ENCODE measurements at places on chromosomes 1 and 21. TPM values are rescaled to one million over a fixed set of nuclear protein-coding genes. Genes with fewer than 3 reads are reported as not detected.

PPP1R15B gene
- polyA plus RNA-seq, result 20.1 TPM

NASP gene
- 84.7 TPM for polyA plus RNA-seq

CFHR2 gene
- not detected for polyA plus RNA-seq

FGR gene
- 0.06 TPM for polyA plus RNA-seq

ST6GALNAC3 gene
- polyA plus RNA-seq, result 0.03 TPM

KRTAP19-3 gene
- polyA plus RNA-seq, result not detected

PRR9 gene
- polyA plus RNA-seq, result 0.05 TPM

NUAK2 gene
- 3.1 TPM for polyA plus RNA-seq

TCHH gene
- polyA plus RNA-seq, result 0.02 TPM

HSPA6 gene
- polyA plus RNA-seq, result 0.79 TPM

MYOG gene
- not detected for polyA plus RNA-seq

WDR64 gene
- polyA plus RNA-seq, result not detected

PWP2 gene
- polyA plus RNA-seq, result 24.5 TPM

GBP5 gene
- not detected for polyA plus RNA-seq

S100A9 gene
- polyA plus RNA-seq, result 694 TPM

CYP4Z1 gene
- not detected for polyA plus RNA-seq

C1orf185 gene
- polyA plus RNA-seq, result not detected

CACNA1S gene
- polyA plus RNA-seq, result not detected
